ENCODE measurements at places on chromosomes 2 and 18.

DNA sequence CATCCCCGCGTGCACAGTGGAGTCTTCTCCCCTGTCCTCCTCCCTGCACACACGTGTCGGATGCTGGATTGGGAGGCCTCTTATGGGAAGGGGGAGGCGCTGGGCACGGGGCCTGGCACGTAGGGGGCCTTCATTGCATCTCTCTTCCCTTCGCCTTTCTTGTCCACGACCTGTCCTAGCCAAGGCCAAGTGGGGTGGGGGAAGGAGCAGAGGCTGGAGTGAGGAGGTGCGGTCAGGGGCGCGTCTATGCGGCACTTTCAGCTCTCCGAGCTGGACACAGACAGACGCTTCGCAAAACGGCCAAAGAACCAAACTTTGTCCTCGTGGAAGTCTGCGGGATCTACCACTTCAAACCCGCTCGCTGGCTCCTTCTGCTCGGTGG, 13.4 kb downstream of the ALPG start:
- no peak for DNase-seq

DNA sequence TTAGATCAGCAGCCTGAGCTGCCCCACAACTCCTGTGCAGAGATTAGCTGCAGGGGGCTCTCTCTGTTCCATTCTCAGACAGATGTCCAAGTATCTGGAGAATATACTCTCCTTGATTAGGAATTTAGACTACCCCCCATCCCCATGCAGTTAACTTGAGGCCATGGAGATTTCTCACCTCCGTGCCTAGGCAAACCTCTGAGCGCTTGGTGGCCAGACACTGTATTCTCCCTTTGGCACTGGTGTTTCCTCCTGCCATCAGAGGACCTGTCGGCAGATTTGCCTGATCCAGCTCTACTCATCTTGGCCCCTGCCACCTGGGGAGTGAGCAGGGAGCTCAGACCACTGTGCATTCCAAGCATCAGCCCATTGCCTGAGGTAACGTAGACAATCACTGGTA, 48.3 kb downstream of the ZNF804A start:
- no peak for DNase-seq

GRCh38 chr2:36634981-36635597, 37.1 kb upstream of the FEZ2 start:
- DNase-seq, result no peak

DNA sequence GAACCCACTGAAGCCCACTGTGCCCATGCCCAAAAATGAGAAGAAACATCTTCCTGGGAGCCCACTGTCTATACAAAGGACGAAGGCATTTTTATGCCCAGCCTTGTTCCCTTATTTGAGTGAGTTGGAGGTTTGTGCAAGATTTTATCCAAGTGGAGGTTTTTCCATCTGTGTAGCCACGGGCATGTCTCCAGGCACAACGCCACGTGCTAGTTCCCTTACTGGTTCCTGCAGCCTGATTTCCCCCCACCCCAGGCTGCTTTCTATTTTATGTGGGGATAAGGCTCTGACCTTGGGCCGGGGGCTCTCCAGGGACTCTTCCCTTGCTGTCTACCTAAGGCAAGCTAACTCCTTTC, 22.2 kb upstream of the TXNL4A start:
- no peak for DNase-seq

GRCh38 chr18:12774982-12775381, 72.1 kb downstream of the PSMG2 start:
- DNase-seq, result peak; percentile 45

DNA sequence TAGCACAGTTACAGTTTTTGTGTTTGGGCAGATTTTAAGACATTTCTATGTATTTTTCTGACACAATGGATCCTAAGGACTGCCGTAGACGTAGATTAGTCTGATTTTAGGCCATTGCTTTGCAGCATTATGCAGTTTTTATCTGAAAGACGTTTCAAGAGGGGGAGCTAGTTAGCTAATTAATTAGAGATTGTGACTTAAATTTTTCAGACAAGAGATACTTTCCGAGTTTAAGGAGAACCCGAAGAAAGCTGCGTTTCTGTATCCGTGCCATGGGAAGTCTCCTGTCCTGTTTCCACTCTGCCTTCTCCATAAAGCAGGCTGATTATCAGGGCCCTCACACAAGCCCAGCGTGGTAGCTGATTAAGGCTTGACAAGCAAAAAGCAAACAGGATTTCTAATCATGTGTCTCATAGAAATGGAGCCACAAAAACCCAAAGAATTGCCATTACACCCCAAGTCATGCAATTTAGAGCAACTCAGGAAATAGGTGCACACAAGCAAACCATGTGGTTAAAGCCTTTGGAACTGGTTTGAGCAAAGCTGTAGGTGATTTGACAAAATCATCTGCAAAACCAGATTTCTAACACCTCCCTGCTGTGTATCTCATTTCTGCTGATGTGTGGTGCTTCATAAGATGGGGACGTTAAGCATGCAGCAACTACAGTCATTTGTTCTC, 808.1 kb downstream of the RNF144A start:
- DNase-seq, result no peak

DNA sequence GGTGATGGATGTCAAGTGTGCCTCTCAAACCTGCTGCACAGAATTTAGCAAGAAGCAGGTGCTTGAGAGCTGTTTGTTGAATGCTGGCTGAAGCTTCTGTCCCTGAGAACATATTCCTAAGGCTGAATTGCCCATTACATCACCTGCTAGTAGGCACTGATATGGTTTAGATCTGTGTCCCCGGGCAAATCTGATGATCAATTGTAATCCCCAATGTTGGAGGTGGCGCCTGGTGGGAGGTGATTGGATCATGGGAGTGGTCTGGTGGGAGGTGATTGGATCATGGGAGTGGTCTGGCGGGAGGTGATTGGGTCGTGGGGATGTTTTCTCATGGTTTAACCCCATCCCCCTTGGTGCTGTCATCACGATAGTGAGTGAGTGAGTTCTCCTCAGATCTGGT, 128.0 kb downstream of the HRH4 start:
- no peak for DNase-seq

GRCh38 chr2:142048581-142048980, 82.2 kb downstream of the LRP1B start:
- DNase-seq, result no peak

DNA sequence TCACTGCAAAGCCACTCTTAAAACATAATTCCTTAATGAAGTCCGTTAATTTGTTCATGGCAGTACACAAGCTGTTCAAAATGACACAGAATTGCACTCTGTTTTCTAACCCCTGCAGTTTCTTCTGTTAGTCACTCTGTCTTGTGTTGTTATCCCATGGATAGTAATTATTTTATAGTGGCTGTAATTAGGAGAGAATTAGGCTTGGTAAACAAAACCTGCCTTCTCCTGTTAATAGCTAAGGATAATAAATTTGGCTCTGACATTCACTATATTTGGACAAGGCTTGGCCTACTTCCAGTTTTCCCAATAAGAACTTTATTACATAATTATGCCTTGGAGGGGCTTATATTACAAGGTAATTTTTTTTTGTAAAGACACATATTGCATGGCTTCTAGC, 330.3 kb upstream of the FIGN start:
- no peak for DNase-seq

- DNase-seq, result peak; percentile 75
Observed at GRCh38 chr2:234403074-234403473, 93.8 kb downstream of the ARL4C start.

- no peak for DNase-seq
Observed at GRCh38 chr2:45268631-45269030, 259.4 kb upstream of the SIX2 start.

- no peak for DNase-seq
Observed at GRCh38 chr18:38695559-38696280, 1130.1 kb upstream of the CELF4 start.

DNA sequence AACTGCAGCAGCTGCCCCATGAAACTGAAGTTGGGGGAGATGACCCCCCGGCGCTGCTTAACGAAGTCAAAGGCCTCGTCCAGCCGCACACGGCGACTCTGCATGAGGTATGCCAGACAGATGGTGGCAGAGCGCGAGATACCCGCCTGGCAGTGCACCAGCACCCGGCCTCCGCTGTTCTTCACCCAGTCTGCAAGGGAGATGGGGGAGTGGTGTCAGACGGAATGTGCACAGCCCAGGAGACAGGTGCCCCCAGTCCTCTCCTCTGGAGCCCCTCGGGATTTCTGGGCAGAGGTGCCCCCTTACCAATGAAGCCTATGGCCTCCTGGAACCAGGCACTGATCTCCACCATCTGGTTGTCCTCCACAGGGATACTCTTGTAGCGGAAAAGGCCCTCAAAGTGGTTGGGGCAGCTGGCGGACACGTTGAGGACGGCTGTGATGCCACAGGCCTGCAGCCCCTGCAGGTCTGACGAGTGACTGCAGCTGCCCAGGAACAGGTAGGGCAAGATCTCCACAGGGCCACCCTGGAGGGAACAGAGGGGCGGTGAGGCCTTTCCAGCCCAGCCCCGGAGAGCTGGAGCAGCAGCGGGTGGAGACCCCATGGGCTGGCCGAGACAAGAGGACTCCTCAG, 1.3 kb downstream of the DUSP2 start:
- DNase-seq, result no peak

GRCh38 chr18:74873629-74874028, 276.0 kb downstream of the ZNF407 start:
- DNase-seq, result no peak

GRCh38 chr18:74724186-74724585, 126.5 kb downstream of the ZNF407 start:
- no peak for DNase-seq

- DNase-seq, result no peak
Observed at GRCh38 chr2:204722207-204722606, 176.9 kb downstream of the PARD3B start.

Measured in MG63 (cell line).